ENCODE measurements at places on chromosomes 4 and X.

GRCh38 chrX:36957425-36958328 is 50.5 kb upstream of the FAM47C start:
- DNase-seq, result no peak

- no peak for DNase-seq
Observed at GRCh38 chr4:145909773-145910172, 28.9 kb downstream of the ZNF827 start.

- no peak for DNase-seq
Observed at GRCh38 chr4:14943749-14944148, 58.5 kb upstream of the CPEB2 start.

- DNase-seq, result no peak
Observed at GRCh38 chr4:11155208-11155867, 273.4 kb downstream of the HS3ST1 start.

DNA sequence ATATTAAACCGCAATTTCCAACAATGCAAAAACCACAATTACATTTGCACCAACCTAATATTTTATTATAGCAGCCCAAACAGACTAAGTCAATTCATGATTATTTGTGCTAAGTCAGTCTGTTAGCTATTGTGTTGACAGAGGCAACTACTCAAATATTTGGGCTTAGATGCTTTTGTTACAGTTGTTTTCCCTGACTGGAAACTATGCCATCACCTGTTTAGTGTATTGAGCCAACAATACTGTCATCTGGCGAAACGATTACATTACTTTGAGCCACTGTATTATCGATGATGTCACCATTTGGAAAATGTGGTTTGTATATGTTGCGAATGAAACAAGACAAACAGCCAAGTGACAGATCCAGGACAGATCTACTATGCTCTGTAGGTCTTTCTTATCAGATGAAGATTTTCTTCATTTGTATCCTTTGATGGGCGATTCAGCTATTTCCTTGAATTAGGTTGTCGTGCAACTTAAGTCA is 38.7 kb upstream of the INTS6L start:
- DNase-seq, result no peak

GRCh38 chrX:120365320-120365719 is 3.4 kb downstream of the ATP1B4 start:
- DNase-seq, result peak; percentile 50

DNA sequence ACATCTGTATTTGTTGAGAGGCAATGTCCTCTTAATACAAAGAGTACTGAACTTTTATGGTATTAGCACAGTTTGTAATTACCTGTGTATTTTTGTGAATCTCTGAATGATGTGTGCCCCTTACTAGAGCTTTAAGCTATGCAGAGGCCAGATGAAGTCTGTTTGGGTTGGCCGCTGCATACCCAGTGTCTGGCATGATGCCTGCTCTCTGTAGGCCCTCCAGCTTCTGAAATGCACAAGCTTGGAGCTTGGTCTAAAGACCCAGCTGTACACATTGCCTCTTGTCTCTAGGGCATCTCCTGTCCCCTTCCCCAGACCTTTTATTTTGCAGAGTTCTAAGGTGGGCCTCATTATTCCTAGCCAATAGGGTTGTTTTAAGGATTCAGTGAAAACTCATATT is 68.6 kb downstream of the CDS1 start:
- no peak for DNase-seq

DNA sequence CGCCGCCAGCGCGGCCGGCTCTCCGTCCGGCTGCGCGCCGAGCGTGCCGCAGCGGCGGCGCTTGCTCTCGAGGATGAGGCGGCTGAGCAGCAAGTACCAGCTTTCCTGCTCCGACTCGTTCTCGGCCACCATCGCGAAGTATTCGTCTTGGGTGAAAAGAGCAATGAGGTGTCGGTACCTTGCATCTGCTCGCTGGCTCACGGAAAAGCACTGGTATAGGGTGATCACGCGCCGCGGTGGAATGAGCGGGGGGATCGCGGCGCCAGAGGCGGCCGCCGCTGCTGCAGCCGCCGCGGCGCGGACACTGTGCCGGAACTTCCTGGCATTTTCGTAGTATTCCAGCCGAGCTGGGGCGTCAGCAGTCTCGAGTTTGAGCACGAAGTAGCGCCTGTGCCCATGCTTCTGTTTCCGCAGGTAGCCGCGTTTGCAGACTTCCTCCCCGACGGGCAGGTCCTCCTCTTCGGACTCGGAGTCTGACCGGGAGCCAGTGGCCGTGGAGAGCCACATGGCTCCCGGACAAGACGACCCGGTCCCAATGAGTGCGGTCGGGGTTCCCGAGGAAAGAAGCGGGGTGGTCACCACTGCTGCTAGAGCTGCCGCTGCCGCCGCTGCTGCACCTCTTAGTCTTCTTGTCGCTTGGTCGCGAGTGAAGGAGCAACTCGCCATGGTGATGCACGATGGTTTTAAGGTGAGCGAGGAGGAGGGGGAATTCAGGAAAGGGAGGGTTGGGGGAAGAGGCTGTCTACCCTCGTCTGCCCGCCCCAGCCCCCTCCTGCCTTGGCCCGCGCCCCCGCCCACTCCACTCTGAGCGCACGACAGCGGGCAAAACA is 469 bp downstream of the IRS4 start:
- no peak for DNase-seq

DNA sequence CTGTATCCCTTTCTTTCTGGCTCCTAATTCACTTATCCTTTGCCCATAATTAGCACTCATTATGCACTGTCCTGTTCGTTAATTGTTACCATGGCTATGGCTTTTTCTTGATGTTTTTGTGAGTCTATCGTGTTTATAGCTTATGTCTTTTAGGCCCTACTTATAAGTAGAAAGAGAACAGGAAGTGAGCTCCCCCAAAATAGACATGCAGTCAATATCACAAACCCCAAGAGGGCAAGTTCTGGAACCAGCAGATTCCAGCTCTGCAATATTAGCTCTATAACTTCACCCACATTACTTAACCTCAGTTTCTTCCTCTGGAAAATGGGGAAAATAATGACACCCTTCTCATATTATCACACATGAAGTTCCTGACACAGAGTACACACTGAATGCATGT is 7.4 kb upstream of the HS3ST1 start:
- DNase-seq, result no peak

DNA sequence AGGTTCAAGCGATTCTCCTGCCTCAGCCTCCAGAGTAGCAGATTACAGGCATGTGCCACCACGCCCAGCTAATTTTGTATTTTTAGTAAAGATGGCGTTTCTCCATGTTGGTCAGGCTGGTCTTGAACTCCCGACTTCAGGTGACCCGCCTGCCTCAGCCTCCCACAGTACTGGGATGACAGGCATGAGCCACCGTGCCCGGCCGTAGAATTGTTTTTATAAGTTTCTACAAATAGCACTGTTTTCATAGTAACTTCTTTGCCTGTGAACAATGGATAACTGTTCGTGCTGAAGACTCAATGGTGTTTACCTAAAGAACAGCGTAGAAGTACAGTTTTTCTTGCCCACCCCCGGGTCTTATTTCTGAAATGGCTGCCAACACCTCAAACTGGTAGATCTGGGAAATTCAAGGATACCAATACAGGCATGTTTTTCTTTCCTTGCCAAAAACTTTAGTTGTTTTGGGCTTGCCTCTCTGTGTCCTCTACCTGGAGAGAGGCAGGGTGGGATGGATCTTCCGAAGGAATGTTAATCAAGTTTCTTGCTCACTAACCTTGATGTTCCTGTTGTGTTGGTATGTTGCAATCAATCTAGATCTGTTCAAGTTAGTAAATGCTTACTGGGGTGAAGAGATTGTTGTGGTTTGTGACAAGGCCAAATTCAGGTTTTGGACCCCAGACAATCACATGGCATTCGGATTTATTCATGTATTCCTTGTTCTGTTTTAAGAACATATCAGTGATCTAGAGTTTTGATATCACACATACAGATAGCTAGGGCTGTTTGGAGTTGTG is 2.8 kb upstream of the RUFY3 start:
- DNase-seq, result no peak

DNA sequence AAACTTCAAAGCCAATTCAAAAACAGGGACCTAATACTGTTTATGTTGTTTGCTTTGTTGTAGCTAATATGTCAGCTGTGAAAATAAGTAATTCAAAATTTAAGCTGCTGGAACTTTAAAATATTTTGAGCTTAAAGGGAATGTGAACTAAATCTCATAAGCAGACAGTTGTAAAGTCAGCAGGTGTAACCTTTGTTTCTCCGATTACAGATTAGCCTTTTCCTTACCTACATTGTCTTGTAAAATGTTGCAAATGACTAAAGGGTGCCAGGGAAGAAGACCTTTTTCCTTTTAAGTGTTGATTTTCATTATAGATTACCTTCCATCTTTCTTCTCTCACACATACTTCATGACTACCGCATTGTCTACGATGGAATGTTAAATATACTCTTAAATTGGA is 405.1 kb downstream of the KCNIP4 start:
- DNase-seq, result no peak

DNA sequence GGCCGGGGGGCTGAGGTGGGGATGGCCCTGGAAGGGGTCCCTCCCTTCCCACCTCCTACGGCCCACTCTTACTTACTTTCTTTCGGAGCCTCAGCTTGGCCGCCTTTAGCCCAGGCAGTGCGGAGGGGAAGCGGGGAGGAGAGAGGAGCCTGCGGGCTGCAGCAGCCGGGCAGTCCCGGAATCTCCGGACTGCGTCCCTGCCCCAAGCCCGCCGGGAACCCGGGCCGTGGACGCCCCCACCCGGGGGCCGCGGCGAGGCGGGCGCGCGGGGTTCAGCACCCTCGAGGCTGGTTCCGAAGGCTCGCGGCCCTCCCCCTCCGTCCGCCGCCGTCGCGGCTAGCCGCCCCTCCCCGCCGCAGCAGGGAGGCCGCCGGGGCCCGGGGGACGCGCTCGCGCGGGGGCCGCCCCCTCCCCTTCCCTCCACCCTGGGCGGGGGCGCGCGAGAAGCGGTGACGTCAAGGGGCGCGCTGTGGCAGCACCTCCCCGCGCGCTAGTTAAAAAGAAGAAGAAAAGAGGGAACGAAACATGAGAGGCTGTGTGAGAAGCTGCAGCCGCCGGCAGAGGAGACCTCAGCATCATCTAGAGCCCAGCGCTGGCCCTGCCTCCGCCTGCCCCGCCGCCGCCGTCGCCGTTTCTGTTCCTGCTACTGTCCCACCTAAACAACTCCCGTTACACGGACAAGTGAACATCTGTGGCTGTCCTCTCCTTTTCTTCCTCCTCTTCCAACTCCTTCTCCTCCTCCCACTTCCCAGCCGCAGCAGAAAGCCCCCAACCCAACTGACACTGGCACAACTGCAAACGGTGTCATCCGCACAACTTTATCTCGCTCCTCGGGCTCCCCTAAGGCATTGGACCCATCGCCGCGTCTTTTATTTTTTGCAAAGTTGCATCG is at the start of gene HHIP:
Gene HHIP, plus strand, starts transcription at position 526 of the 892 bp plus-strand sequence. CDS start 520 bp downstream, outside the sequence.
- DNase-seq, result no peak

- no peak for DNase-seq
Observed at GRCh38 chr4:118765399-118765798, 70.5 kb downstream of the SEC24D start.

GRCh38 chr4:72377491-72378194 is 191.4 kb downstream of the ADAMTS3 start:
- DNase-seq, result no peak

GRCh38 chr4:2732526-2732925 is 23.6 kb downstream of the TNIP2 start:
- DNase-seq, result no peak

- DNase-seq, result peak; percentile 78
Observed at GRCh38 chrX:153900831-153901752, 3.4 kb upstream of the AVPR2 start.

- DNase-seq, result no peak
Observed at GRCh38 chrX:115549008-115549407, 12.0 kb upstream of the PLS3 start.

GRCh38 chr4:182874304-182874751 is 42.9 kb downstream of the DCTD start:
- no peak for DNase-seq

DNA sequence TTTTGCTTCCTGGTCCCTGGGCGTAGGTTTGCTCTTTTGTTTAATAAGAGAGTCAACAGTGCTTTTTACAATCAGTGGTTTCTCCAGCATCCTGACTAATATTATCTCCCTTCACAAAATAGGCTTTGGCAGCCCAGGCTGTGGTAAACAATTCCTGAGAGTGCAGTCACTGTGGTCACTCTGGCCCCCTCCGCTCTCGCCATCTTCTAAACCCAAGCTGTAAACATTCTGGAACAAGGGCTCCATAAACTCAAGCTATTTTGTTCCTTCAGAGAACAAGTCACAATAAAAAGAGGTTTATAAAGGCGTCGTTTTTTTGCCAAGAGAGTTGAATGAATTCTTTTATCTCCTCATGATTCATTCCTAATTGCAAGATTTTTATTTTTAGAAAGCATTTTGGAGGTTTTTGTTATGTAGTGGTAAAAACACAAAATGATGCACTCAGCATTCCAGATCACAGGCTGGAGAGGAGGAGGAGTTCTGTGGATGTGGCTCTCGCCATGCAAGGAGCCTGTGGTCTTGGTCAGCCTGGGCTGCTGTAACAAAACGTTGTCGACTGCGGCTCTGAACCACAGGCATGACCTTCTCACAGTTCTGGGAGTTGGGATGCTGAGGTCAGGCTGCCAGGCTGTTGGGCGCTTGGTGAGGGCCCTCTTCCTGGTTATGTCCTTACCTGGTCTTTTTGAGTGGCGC is 486.4 kb upstream of the FAT1 start:
- DNase-seq, result no peak

DNA sequence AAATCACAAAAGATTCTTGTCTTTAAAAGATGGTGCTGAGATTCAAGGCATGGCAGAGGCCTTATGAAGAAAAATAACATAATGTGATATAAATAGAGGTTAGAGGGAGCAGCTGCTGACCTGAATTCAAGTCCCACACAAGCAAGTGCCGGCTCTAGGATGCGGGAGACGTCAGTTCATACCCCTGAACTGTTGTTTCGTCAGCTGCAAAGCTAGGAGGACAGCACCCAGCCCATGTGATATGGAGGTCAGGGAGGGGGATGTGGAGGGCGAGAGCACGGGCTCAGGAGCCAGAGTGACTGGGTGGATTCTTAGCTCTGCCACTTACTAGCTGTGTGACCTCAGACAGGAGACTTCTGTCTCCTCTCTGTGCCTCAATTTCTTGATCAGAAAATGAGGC is 77.9 kb downstream of the JAKMIP1 start:
- DNase-seq, result no peak

GRCh38 chr4:1802151-1802715 is 9.1 kb downstream of the FGFR3 start:
- no peak for DNase-seq

DNA sequence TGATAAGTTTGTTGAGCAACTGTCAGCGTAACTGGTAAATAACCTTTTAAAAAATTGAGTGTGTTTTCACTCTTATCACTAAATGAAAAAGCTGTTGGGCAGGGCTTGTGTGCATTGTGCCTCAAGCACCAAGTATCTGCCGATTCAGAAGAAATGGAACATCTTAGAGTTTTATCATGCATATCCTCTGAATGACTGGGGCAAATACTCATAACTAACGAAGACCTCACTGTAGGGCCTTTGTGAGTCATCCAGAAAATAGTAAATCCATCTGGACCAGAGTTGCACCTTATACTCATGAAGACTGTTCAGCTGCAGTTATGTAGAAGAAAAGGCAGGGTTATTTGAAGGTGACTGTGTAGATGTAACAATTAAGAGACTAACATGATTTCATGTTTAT is 222.1 kb downstream of the CAMK2D start:
- DNase-seq, result no peak

GRCh38 chr4:17168571-17168970 is 270.1 kb upstream of the LDB2 start:
- no peak for DNase-seq

- DNase-seq, result no peak
Observed at GRCh38 chr4:76905521-76905920, 7.6 kb upstream of the SOWAHB start.
